T-helper 2 cell (primary cell): ENCODE measurements at places on chromosomes 3 and 15.

GRCh38 chr3:31525532-31525931, 7.2 kb upstream of the STT3B start:
- no peak for DNase-seq

DNA sequence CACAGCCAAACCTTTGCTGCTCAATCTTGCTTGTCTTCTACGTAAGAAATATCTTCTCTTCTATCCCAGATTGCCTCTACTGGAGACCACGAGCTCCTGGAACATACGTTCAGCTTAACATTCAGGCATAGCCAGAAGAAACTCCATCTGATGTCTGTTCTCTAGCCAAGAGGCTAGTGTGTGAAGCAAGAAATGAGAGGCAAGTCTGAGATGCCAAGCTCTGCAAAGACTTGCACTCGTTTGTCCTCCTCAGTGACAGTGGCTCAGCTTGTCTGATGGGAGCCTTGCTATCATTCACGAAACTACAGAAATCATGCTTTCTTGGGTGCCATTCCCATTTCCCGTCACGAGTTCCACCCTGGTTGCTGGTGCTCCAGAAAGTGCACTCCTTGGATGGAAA, at the start of gene SCN10A:
Gene SCN10A (minus strand): TSS at position 192 of the 400 bp plus-strand sequence. CDS start 22,207 bp downstream, outside the sequence.
- no peak for DNase-seq

DNA sequence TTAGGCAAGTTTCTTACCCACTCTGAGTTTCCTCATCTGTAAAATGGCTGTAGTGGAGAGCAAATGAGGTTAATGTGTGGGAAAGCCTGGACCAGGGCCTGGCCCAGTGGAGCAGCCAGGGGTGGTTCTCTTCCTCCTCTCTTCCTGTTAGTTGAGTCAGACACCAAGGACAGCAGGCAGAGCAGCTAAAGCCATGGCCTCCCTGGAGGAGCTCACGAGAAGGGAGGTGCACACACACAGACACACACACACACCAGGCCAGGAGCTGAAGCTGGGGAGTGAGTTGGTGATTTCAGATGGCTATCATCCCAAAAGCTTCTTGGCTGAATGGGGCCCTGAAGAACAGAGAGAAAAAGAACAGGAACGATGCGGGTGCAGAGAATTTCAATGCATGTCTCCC, 33.2 kb upstream of the TSPAN3 start:
- DNase-seq: no peak

DNA sequence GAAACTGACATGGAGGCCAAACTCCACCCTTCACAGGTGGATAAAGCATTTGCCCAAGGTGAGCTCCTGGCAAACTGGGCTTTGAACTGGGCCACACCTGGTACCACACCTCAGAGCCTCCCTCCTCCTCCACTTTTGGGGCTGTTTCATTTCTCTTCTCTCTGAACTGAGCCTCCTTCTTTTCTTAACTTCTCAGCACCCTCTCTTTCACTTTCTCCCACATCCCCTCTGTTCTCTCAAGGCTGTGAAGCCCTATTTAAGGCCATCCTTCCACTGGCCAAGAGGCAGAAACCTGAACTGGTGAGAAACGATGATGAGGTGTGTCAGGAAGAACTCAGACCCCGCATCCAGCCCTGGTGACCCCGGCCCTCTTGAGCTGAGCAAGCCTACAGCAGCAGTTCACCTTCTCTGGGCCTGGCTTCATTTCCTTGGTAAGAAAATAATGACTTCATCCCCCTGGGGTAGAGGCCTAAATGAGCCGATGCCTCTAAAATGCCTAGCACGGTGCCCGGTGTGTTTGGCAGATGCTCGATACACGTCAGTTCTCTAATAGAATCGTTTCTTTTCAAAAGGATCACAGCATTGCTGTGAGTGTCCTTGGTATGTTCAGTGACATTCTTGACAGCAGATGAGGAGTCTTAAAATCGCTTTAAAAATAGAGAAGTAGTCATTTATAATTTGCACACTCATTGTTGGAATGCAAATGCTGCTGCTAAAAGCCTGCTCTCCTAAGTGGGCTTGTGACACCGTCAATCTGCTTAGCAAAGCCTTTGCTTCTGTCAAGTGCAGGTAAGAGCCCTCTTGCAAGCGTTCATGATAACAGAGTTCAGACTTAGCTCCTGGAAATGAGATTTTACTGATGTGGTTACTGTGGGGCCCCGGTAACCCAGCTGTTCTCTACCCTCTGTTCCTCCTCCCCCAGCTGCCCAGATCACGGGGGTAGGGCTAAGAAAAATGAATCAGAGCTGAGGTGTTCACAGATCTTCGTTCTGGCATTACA, 97.7 kb upstream of the ATP2B2 start:
- peak; percentile 39 for DNase-seq

GRCh38 chr3:67076607-67077006, 78.5 kb downstream of the KBTBD8 start:
- no peak for DNase-seq

- no peak for DNase-seq
These were observed 215.0 kb upstream of the CDIN1 start for GRCh38 chr15:36364377-36364776.

DNA sequence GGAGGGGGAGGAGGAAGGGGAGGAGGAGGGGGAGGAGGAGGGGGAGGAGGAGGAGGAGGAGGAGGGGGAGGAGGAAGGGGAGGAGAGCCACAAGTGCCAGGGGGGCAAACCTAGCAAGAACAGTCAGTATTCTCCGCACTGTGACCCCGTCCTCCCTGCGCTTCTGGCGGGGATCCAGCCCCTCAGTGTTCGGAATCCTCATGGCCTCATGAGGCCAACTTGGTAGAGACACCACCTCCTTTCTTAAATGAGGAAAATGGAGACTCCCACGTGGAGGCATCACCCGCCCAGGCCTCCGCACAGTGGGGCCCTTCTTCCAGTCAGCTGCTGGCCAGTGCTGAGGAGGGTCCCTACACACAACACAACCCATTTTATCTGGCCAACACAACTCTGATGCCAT, 163.4 kb downstream of the XXYLT1 start:
- DNase-seq: no peak

DNA sequence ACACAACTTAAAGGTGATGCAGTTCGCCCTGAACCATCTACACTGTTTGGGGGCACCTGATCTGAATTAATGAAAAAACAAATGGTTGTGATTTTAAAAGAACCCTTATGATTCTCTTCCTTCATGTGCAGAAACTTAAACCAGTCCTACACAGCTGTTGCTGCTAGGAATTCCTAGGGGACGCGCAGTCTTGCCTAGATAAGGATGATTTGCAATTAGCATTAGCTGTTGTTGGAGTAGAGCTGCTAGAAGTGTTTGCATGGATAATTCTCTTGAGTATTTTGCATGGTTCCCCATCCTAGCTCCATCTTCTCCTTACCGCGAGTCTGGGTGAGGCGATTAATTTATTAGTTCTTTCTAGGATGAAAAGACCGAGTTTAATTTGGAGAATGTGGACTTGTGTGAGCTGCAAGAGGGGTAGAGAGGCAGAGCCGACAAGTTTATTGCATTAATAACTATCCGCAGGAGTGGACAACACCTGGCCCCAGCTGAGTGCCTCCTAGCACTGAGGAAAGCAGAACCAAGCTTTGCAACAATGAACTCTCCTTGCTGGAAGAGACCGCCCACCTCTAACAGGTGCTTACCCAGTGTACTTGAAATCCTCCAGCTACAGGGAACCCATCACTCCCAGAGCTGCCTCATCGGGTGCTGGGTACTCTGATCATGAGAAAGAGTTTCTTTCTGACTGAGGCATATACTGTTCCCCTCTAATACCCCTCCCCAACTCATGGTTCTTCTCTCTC, 75.0 kb upstream of the WNT7A start:
- no peak for DNase-seq

GRCh38 chr15:69852916-69853315, 244.8 kb downstream of the TLE3 start:
- DNase-seq: no peak

- DNase-seq: no peak
These were observed 20.0 kb downstream of the GPD1L start for GRCh38 chr3:32126305-32127015.

- no peak for DNase-seq
These were observed 539 bp upstream of the LAMB2 start for GRCh38 chr3:49133226-49133951.

GRCh38 chr3:35724106-35724505, 84.8 kb downstream of the ARPP21 start:
- DNase-seq: no peak

- no peak for DNase-seq
These were observed 20.1 kb upstream of the ZCWPW2 start for GRCh38 chr3:28328188-28329151.

- DNase-seq: no peak
These were observed 22.6 kb downstream of the VGLL3 start for GRCh38 chr3:86968244-86968932.

DNA sequence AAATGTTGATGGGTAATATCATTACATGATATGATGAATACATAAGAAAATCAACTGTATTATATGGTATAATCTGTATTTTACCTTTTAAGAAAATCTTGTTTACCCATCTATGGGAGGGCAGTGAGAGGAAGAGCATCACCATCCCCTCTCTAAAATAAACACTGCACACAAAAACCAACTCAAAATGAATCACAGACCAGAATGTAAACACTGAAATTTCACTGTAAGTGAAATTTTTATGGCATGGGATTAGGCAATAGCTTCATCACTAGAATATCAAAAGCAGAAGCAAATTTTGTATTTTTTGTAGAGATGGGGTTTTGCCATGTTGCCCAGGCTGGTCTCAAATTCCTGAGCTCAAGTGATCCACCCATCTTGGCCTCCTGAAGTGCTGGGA, 26.2 kb downstream of the IFT80 start:
- no peak for DNase-seq

DNA sequence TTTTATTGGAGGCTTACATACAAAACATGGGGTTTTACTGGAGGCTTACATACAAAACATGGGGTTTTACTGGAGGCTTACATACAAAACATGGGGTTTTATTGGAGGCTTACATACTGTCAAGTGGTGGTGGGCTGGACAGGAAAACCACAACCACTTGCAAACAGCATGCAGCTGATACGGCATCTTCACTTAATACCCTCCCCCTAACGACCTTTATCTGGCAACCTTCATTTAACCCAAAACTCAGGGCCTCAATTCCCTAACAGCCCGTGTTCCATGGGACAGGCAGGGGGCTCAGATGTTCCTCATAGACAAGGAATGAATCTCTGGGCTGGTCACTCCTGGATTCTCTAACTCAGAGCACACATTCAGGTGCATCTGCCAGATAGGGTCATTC, 137.1 kb downstream of the CD47 start:
- no peak for DNase-seq

- DNase-seq: peak; percentile 92
These were observed 62.5 kb downstream of the CBLB start for GRCh38 chr3:105806359-105806758.

GRCh38 chr15:56869573-56869972, 48.9 kb upstream of the TCF12 start:
- no peak for DNase-seq

DNA sequence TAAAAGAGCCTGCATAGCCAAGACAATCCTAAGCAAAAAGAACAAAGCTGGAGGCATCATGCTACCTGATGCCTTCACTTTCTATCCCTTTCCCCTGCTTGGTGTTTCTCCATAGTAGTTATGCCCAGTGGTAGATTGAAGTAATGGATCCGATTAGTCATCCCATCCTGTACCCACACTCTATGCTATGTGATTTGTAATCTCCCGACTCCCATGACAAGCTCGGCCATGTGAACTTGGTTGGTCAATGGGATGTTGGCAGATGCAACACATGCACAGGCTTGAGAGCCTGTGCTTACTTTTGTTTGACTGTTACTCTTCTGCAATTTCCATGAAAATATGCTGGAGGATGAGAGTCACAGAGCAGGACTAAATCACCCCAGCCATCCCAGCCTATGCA, 334.9 kb upstream of the DPH6 start:
- DNase-seq: no peak

- no peak for DNase-seq
These were observed 65.1 kb downstream of the EPHB1 start for GRCh38 chr3:134860141-134860540.

DNA sequence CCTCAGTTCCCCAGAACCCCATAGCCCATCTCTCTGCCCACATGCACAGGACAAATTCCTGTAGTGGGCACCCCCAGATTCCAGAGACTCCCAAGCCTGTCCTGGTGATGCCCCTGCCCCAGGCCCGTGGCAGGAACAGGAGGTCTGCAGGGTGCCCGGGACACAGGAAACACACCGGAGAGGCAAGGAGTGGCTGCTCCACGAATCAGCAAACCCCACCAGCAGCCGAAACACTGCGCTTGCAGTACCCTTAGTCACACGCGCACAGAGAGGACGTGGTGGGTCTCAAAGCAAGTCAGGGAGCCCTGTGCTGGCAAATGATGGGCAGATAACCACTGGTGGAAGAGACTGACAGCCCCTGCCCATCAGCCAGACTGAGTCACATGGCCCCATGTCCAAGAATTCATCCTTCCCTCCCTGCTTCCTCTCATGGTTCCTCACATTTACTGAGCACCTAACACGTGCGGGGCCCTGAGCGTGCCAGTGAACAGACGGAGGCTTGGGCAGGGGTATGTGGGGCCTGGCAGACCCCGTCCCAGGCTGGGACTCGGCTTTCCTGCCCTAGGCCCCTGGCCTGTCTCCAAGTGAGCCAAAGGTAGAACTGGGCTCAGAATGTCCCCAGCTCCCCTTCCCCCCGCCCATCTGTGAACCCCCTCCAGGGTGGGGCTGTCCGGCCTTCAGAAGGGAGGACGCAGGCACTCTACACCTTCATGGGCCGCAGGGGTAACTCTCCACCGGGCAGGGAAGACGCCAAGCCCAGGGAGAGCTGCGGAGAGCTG, 130.4 kb upstream of the IQSEC1 start:
- no peak for DNase-seq

GRCh38 chr3:52182196-52182595, 15.8 kb upstream of the ALAS1 start:
- DNase-seq: peak; percentile 40

- DNase-seq: no peak
These were observed 27.1 kb upstream of the MGLL start for GRCh38 chr3:127849368-127849767.

GRCh38 chr3:195777975-195778374, 33.8 kb downstream of the MUC4 start:
- DNase-seq: no peak

GRCh38 chr15:72781631-72782030, 1.9 kb downstream of the ADPGK start:
- no peak for DNase-seq
